ENCODE measurements at places on chromosomes 12 and 14.

- no peak for DNase-seq
Measured at GRCh38 chr12:68888243-68888642, 44.7 kb downstream of the CPM start.

DNA sequence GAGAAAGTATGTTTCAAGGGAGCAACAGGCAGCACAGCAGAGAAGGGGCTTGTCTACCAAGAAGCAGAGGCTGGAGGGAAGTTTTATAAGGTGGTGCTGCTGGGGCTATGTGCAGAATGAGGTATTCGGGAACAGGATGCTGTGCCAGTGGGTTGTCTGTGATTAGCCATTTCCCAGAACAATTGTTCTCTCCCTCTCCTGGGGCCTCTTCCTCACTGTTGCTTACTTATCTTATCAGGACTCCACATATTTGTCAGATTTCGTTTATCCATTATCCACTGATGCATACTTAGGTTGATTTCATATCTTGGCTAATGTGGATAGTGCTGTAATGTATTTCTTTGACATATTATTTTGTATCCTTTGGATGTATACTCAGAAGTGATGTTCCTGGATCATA, 195.1 kb upstream of the RTL1 start:
- no peak for DNase-seq

GRCh38 chr14:60508707-60509437, at the start of gene SIX6:
SIX6 (plus strand) TSS chr14:60509146; CDS start chr14:60509399, 253 bp downstream.
- DNase-seq: no peak

GRCh38 chr12:67701121-67701520, 52.6 kb downstream of the DYRK2 start:
- no peak for DNase-seq

DNA sequence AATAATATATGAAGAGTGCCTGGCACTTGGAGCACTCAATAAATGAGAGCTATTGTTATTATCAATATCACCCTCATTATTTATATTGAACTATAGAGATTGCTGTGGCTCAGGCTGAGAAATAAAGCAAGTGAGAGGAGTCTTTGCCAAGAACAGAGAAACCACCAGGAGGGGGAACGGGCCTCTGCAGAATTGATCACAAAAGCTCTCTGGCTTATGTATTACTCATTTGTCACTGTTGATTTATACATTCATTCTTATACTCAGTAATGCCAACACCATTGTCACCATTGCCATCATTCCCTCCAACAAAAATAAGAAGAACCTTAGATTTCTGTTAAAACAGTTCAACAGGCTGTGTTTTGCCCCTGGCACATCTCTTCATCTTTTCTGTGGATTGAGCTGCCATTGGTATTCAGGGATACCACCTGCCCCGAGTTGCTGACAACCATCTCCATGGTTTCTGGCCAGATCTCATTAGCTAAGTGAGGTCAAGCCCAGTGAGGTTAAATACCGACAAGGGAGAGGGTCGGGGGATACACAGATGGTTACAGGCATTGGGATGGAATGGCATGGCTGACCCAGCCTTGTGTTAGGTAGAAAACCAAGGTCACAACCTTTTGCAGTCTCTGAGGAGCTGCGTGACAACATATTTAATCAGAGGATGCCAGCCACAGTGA, 21.8 kb upstream of the PCNX1 start:
- DNase-seq: no peak

DNA sequence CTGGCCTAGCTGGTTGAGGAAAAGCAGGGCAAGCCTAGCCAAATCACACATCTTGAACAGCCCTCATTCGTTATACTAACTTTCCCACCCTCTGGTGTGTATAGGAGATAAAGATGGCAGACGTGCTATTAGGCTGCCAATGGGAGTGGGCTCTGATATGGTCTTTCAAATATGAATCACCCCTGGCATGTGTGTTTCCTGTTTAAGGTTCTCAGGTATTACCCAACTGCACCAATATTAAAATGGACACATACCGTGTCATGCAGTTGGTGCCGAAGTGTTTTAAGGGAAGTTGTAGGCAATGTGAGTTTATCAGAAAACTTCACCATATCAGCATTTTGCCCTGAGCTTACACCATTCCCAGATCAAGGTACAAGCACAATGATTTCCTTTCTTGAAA, 33.4 kb downstream of the CHST11 start:
- DNase-seq: no peak

- no peak for DNase-seq
Measured at GRCh38 chr12:2083008-2083407, 30.2 kb downstream of the CACNA1C start.

GRCh38 chr12:108173160-108173559, 44.1 kb downstream of the WSCD2 start:
- DNase-seq: no peak

GRCh38 chr12:56253091-56253490, 5.1 kb downstream of the ANKRD52 start:
- no peak for DNase-seq

GRCh38 chr12:54427106-54427505, 8.0 kb upstream of the ITGA5 start:
- no peak for DNase-seq

DNA sequence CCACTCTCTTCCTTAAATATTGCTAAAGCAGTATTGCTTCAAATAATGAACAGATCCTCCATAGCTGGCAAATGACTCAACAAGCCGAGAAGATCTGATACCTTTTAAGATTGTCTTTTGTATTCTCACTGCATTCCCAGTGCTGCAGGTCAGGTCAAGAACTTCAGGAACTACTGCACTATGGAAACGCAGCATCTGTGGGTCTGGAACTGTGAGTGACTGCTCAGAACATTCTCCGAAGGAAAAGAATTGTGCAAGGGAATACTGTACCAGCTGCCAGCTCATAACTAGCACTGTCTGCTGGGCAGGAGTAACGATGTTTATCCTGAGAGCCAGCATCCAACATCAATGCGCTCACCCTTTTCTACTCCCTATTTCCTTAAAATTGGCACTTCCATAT, 348.0 kb upstream of the SOX5 start:
- DNase-seq: no peak

DNA sequence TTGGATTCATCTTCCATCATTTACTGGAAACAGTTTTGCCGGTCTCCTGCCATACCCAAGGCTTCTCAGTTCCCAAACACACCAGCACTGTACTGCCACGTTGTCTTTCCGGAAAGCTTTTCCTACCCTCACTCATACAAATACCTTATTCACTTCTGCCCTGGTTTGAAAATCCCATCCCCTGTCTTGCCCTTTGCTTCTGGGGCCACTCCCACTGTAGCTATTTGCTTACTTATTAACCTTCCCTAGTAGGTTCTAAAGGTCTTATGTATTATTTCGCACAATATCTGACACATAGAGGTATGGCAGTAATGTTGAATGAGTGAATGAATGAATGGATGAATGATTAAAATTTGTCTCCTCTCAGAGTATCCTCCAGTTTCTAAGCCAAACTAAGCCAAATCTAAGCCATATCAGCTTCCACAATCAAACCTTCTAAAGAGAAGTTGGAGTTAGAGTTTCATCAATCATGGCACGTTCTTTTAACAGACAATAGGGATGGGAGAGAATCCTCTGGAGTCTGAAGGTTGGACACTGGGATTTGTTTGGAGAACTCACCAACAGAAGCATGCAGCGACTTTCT, 18.6 kb downstream of the TSPAN8 start:
- no peak for DNase-seq

- DNase-seq: no peak
Measured at GRCh38 chr12:25583545-25583944, 30.5 kb upstream of the LMNTD1 start.

- no peak for DNase-seq
Measured at GRCh38 chr14:51205486-51205885, 34.6 kb upstream of the TMX1 start.

- DNase-seq: no peak
Measured at GRCh38 chr12:108955225-108955835, 65.5 kb downstream of the SVOP start.

GRCh38 chr12:56358836-56359532, 923 bp downstream of the STAT2 start:
- no peak for DNase-seq

DNA sequence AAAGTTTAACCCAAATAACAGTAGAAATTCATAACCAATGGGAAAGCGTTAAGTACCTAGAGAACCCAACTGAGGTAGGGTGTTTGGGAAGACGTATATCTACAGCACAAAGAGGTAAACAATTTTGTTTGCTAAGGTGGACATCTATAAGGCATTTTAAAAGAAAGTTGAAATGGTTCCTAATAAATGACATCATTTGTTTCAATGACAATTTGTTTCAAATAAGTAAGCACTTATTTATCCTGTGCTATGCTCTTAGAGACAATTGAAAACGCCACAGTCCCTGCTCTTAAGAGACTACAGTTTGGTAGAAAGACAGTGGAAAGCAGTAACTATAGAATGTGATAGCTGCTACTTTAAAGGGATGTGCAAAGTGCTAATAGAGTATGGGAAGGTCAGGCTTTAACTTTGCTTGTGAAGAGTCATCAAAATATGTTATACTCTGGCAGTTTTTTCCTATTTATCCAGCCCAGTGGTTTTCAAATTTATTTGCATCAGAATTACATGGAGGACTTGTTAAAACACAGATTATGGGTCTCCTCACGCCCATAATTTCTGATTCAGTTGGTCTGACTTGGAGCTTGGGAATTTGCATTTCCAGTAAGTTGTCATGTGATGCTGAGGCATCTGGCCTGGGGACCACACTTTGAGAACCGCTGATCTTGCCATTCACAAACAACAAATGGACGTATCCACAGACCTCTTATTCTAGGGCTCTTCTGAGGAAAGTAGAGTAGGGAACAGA, 19.6 kb upstream of the SMCO2 start:
- no peak for DNase-seq

DNA sequence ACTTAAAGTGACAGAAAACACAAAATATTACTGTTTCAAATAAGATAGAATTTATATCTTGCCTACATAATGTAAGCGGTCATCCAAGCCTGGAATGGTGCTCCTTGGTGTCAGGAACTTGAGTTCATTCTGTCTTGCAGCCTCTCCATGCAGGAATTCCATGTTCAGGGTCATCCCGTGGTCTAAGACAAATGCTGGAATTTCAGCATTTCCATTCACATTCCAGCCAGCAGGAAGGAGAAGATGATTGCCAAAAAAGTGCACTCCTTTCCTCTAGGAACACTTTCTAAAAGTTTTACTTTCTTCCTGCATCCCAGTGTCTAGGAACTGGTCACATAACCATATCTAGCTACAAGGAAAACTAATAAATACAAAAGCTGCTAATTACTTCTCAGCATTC, 106.3 kb downstream of the PTPRO start:
- DNase-seq: no peak

GRCh38 chr14:60756847-60757246, 22.3 kb downstream of the MNAT1 start:
- DNase-seq: no peak

DNA sequence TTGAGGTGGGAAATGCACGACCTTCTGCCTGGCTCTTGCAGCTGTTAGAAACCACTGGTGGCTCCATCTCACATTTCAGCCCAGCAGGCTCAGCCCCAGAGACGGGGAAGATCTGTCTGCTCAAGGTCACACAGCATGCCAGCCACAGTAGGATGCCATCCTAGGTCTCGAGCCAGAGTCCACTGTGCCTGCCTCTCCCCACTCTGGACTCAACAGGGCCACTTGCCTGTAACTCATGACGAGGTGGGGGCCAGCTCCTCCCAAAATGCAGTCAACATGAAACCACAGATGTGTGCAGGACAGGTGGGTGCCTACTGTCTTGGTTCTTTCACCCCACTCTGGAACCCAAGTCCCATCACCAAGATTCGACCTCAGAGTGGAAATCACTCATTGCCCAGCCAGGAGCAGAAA, 23.2 kb downstream of the BCL11B start:
- no peak for DNase-seq

DNA sequence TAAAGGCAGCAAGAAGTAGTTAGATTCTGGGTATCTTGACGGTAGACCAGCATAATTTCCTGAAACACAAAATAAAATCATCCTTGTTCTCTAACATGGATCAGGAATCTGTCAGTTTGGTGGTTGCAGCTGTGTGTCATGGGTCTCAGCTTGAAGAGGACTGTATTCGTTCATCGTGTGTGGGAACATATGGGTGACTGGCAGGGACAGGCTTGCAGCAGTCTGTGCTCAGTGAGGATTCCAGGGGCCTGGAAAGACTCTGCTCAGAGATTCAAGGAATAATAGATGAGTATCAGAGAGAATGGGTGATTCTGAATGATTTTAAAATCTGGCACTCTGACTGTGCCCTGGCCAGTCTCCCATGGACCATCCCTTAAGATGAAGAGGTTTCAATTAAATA, 421.6 kb downstream of the APAF1 start:
- DNase-seq: no peak

GRCh38 chr14:90681929-90682328, 134.3 kb downstream of the TTC7B start:
- DNase-seq: no peak

DNA sequence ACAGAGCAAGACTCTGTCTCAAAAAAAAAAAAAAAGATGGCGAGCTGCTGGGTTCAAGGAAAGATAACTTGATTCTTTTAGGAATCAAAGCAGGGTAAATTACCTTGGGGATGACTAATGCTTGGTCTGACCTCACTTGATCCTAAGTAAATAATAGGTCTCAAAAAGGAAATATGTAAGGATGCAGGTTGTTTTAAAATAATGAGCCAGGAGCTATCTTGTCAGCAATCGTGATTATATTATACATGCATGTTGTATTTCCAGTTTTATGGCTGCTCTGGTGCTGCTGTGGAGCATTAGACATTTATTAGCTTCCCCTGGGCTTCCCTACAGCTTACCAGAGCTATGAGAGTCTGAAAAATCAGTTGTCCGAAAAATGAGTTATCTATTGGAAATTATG, 2.6 kb downstream of the EIF2B2 start:
- no peak for DNase-seq

DNA sequence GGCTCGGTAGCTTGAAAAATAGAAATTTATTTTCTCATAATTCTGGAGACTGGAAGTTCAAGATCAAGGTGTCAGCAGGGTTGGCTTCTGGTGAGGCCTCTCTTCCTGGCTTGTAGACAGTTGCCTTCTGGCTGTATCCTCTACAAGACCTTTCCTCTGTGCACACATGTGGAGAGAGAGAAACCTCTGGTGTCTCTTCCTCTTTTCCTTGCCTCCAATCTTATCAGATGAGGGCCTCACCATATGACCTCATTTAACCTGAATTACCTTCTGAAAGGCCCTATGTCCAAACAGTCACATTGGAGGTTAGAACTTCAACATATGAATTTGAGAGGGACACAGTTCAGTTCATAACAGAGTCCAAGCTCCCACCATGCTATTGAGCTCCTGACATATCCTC, 166.4 kb downstream of the TTC8 start:
- DNase-seq: no peak

DNA sequence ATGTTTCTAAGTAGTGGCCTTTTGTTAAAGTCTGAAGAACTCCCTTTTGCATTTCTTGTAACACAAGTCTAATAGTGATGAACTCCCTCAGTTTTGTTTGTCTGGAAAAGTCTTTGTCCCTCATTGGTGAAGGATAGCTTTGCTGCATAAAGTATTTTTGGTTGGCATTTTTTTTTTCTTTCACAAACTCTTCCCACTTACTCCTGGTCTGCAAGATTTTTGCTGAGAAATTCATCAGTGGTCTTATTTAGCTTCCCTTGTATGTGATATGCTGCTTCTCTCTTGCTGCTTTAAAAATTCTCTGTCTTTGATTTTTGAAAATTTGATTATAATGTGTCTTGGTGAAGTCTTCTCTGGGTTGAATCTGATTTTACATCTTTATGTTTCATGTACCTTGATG, 22.7 kb downstream of the TRMT5 start:
- DNase-seq: no peak

GRCh38 chr14:90332271-90332584, 487 bp upstream of the NRDE2 start:
- DNase-seq: no peak

GRCh38 chr12:11894890-11895289, 175.8 kb upstream of the BCL2L14 start:
- no peak for DNase-seq

- DNase-seq: no peak
Measured at GRCh38 chr12:64431791-64432190, 20.1 kb upstream of the TBK1 start.
